AG04450 (cell line): ENCODE measurements at places on chromosomes 2 and 18. TPM values are rescaled to one million over a fixed set of nuclear protein-coding genes. Genes with fewer than 3 reads are reported as not detected.

ABCG8 gene
- polyA plus RNA-seq = not detected in 2 replicates

SLC11A1 gene
- polyA plus RNA-seq = 0.04 TPM in 1 of 2 replicates, not detected in the other

CPLX4 gene
- polyA plus RNA-seq = not detected in 2 replicates

TNFRSF11A gene
- not detected in 2 replicates for polyA plus RNA-seq

MC4R gene
- 0.06 TPM in 1 of 2 replicates, not detected in the other for polyA plus RNA-seq

TBR1 gene
- polyA plus RNA-seq = not detected in 2 replicates

CBLN2 gene
- 0.02 and 0.04 TPM in 2 replicates for polyA plus RNA-seq

TMEM37 gene
- 0.98 and 1.2 TPM in 2 replicates for polyA plus RNA-seq

ITGB6 gene
- polyA plus RNA-seq = not detected in 2 replicates

SRD5A2 gene
- polyA plus RNA-seq = not detected in 2 replicates

COL4A3 gene
- polyA plus RNA-seq = 0.07 TPM in 1 of 2 replicates, not detected in the other

SCN3A gene
- polyA plus RNA-seq = 0.11 and 0.17 TPM in 2 replicates

MOGAT1 gene
- polyA plus RNA-seq = not detected in 2 replicates

REG3G gene
- not detected in 2 replicates for polyA plus RNA-seq

KCNIP3 gene
- 0.12 and 0.24 TPM in 2 replicates for polyA plus RNA-seq

CXCR1 gene
- not detected in 2 replicates for polyA plus RNA-seq

ZFAND2B gene
- polyA plus RNA-seq = 24.5 and 29.6 TPM in 2 replicates

PLCD4 gene
- 4.7 and 4.9 TPM in 2 replicates for polyA plus RNA-seq

FAM110C gene
- polyA plus RNA-seq = not detected in 2 replicates

ITPRIPL1 gene
- polyA plus RNA-seq = 3.4 and 3.7 TPM in 2 replicates

EVX2 gene
- not detected in 2 replicates for polyA plus RNA-seq

ANKAR gene
- polyA plus RNA-seq = 1.9 and 3.5 TPM in 2 replicates

SULT1C3 gene
- polyA plus RNA-seq = not detected in 2 replicates

COLEC11 gene
- polyA plus RNA-seq = 0.68 and 0.73 TPM in 2 replicates

ATP6V1B1 gene
- polyA plus RNA-seq = 0.57 and 0.82 TPM in 2 replicates

KRTCAP3 gene
- 0.32 and 0.60 TPM in 2 replicates for polyA plus RNA-seq

RTP5 gene
- polyA plus RNA-seq = not detected in 2 replicates

PRKAG3 gene
- polyA plus RNA-seq = not detected in 2 replicates
